Adipocyte (in vitro differentiated cells): ENCODE measurements at places on chromosomes 2 and 18.

DNA sequence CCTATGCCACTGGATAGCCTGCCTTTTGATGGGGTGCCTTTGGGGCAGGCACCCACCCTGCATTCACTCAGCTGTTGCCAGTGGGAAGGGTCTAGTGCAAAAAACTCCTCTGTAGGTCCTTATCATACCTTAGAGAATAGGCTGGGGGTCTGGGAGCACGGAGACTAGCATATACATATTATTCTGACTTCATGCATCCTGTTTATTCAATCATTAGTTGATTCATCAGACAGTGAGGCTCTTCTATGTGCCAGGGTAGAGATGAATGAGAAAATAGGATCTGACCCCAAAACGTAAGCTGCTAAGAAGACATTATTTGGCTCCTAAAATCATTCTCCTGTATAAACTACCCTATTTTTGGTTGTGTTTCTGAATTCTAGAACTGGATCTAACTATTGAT lies 153.3 kb downstream of the TPGS2 start:
- DNase-seq, result no peak

- no peak for DNase-seq
Measured at GRCh38 chr2:238465487-238466242, 38.9 kb downstream of the ASB1 start.

- no peak for DNase-seq
Measured at GRCh38 chr2:200781616-200782015, 30.1 kb upstream of the BZW1 start.

GRCh38 chr18:54209471-54210180 lies 14.8 kb downstream of the MBD2 start:
- DNase-seq, result peak; percentile 11

DNA sequence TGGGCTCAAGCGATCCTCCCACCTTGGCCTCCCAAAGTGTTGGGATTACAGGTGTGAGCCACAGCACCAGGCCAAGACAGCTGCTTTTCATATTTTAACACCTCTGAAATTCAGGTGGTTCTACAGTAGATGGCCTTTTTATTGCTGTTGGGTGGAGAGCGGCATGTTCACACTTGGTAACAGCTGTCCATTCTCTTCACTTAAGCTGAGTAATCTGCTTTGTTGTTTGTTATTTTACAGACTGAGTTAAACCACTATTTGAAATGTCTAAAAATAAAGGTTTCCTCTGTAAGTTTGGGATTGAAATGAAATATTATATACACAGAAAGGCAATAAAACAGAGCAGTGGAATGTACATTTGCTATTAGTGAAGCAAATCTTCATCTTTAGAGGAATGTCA lies 44.9 kb upstream of the TLK1 start:
- no peak for DNase-seq

GRCh38 chr2:128464456-128464855 lies 145.8 kb upstream of the HS6ST1 start:
- no peak for DNase-seq

GRCh38 chr2:133666621-133667020 lies 98.4 kb upstream of the NCKAP5 start:
- no peak for DNase-seq

DNA sequence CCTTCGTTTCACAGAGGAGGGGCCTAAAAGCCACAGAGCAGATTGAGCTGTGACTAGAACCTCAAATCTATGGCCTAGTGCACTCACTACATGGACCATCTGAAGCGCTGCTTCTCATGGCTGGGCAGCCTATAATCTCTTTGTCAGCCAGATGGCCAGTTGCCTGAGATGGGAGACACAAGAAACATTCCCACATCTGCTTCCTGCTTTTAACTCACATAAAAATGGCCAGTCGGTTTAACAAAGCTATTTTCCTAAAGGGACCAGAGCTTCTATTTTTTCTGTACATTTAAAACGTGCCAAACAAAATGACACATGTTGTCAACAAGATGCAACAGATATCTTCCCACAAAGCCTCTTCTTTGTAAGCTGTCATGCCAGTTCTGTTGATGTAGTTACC lies 173.8 kb downstream of the GFPT1 start:
- DNase-seq, result no peak

GRCh38 chr2:135093670-135094330 lies 41.7 kb downstream of the RAB3GAP1 start:
- DNase-seq, result no peak

GRCh38 chr2:97870396-97870843 lies 125.3 kb downstream of the TMEM131 start:
- peak; percentile 94 for DNase-seq

- peak; percentile 53 for DNase-seq
Measured at GRCh38 chr2:8389431-8390108, 292.3 kb upstream of the ID2 start.

DNA sequence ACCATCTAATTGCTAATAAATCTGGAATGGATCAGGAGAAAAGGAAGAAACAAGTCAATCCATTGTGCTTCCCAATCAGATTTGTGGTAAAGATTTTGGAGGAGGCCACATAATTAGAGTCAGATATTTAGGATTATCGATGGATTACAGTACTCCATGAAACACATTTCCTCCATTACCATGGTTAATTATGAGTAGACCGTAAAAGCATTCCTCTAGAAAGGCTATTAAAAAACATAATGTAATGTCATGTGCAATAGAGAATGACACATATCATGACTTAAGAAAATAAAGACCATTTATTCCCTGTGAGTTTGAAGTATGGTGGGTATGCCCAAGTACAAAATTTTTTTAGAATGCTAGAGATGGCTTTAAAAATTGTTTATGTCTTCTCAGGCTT lies 96.1 kb downstream of the ITGA4 start:
- no peak for DNase-seq

- no peak for DNase-seq
Measured at GRCh38 chr2:37773371-37774130, 102.1 kb upstream of the CDC42EP3 start.

DNA sequence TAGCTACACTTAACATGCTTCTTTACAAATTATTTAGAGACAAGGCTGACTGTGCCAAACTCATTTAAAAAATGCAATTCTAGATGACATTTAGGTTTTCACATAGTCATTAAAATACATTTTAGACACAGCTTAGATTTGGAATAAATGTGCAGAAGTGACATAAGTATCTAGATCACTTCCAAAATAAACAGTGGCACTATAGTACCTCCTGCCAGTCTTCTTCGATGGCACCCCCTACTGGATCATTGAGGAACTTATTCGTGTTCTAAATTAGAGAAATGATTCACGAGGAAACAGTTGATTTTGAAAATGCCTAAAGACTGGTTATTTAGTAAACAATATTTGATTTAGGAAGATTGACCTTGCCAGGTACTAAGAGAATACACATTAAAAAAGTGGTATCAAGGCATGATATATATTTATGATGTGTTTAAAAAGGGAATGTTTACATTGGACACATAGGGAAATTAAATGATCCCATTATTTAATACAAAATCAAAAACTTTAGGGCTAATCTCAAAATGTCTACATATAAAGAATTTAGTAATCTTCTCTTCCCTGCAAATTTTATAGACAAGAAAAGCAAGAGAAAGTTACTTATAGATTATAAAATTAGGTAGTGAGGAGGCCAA lies 323.9 kb downstream of the XIRP2 start:
- peak; percentile 85 for DNase-seq

GRCh38 chr18:37565977-37566478 lies 430 bp upstream of the CELF4 start:
- DNase-seq, result peak; percentile 78

DNA sequence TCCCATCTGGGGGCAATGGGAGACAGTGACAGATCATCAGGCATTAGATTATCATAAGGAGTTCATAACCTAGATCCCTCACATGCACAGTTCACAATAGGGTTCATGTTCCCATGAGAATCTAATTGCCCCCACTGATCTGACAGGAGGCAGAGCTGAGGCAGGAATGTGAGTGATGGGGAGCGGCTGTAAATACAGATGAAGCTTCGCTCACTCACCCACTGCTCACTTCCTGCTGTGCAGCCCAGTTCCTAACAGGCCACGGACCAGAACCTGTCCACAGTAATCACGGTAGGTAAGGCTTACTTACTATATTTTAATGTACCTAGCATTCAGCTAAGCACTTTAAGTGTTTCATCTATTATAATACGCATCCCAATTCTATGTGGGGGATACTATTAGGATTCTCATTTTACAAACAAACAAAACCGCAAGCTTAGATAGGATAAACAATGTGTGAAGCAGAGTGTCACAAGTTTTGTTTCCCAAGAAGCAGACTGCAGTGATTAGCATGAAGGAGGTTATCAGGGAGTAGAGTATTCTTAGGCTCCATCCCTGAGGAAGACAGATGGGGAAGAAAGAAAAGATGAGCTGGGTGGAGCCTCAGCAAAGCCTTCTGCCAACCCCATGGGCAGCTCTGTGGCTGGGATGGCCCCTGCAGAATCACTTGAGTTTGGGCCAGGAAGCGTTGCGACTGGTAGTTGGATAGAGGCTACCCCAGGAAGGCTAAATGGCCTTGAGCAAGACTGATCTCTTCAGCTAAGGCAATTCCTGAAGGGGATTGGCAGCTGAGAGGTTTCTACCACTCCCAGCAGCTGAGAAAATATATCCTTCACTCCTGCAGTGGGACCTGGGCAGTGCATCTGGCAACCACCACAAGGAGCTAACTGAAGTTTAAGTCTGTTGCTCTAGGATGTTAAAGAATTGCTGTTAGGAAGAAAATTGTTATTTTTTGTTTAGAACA lies 133.1 kb downstream of the MREG start:
- DNase-seq, result no peak

GRCh38 chr2:166632616-166633015 lies 138.6 kb upstream of the SCN7A start:
- peak; percentile 55 for DNase-seq

DNA sequence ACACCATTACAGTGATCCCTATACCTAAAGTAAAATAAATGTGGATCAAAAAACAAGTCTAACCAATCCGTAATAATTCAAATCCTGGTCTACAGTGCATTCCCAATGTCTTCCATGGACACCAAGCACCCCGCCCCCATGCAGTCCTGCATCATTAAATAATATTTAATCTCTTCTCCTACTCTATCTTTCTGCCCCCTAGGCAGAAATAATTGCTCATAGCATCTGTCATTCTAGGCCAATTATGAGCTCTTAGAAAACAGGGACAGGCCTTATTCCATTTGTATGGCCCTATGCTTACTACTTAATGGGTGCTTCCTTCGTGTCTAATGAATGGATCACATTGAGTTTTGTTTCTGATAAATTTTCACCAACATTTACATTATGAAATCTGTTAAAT lies 66.4 kb downstream of the PAX3 start:
- DNase-seq, result no peak
